Activated CD8-positive, alpha-beta T cell treated with anti-CD3 and anti-CD28 coated beads for 36 hours (primary cell): ENCODE measurements at places on chromosomes 2 and 18.
A peak's percentile ranks its signal among the peaks of the same experiment; 100 is the strongest.

- DNase-seq: no peak
Observed at GRCh38 chr2:102042196-102043081, 50.7 kb downstream of the IL1R2 start.

DNA sequence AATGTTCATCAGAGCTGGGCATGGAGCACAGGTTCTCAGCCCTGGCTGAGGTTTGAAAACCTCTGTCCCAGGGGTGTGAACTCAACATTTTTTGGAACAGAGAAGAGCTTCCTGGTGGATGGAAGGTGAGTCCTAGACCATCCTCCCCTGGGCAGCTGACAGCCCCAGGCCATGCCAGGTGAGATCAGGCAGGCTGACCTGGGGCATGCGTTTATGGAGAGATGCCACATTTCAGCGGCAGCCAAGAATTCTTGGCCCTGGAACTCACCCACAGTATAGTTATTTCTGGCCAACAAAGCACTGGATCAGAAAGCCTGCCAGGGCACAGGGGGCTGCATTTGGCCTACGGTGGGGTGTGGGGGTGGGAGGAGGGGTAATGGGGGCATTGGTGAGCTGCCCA, 83.8 kb downstream of the EDAR start:
- no peak for DNase-seq

DNA sequence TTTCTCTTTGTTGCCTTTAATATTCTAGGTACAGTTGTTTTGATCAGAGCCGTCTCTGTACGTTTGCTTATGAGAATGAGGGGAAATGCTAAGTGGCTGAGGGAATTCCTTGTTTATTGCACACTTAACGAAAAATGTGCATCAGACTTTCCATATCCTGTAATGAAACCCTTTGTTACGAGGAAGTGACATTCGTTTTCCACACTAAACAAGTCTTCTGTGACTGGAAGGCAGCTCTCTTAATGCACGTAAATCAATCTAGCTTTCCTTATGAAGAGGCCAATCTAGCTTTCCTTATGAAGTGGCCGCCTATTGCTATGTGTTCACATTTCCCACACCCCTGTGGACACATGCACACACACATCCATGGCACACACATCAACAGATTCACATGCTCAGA, 186.2 kb downstream of the SNTG2 start:
- no peak for DNase-seq

GRCh38 chr2:127413782-127414637, 4.2 kb upstream of the PROC start:
- no peak for DNase-seq

GRCh38 chr2:170965446-170966225, 36.6 kb downstream of the GORASP2 start:
- DNase-seq: no peak

DNA sequence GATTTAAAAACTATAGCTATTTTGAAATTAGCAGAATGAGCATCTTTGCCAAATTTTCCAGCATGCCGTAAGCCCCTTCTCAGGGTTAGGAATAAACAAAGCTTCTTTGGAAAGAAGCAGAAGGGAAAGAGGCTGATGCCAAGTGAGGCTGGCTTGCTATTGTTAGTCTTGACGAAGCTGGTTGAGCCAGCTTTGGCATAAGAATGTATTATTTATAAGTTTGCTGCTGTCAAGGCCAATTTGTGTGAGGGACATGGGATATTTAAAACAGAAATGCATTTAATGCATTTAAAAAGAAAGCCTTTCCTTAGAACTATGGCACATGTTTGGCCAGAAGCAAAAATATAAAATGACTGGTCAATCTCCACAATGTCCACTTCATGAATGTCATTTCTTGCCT, 52.5 kb upstream of the TTN start:
- no peak for DNase-seq

DNA sequence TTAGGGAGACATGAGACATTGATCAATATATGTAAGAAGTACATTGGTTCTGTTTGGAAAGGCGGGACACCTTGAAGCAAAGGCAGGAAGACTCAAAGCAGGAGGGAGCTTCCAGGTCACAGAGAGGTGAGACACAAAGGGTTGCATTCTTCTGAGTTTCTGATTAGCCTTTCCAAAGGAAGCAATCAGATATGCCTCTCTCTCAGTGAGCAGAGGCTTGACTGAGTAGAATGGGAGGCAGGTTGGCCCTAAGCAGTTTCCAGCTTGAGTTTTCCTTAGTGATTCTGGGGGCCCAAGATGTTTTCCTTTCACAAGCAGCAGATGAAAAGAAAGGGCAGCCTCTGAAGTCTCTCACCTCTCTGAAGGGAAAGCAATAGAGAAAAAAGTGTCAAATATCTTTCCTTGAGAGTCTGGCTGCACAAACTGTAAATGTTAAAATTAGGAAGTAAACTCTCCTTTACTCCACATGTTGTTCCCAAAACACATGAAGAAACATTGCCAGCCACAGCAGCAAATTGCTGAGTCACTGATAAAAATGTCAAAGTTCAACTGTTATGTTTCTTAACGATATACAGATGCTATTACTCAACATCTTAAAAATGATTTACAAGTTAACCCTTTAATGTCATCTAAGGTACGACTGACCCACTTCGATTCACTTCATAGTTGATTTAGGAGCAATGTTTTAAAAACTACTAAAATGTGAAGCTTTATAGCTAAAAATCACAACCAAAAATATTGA, 40.3 kb downstream of the CYB5A start:
- no peak for DNase-seq

- DNase-seq: no peak
Observed at GRCh38 chr2:6881046-6881445, 3.5 kb downstream of the RSAD2 start.

GRCh38 chr18:30094556-30094955, 948.0 kb downstream of the DSC3 start:
- DNase-seq: no peak

DNA sequence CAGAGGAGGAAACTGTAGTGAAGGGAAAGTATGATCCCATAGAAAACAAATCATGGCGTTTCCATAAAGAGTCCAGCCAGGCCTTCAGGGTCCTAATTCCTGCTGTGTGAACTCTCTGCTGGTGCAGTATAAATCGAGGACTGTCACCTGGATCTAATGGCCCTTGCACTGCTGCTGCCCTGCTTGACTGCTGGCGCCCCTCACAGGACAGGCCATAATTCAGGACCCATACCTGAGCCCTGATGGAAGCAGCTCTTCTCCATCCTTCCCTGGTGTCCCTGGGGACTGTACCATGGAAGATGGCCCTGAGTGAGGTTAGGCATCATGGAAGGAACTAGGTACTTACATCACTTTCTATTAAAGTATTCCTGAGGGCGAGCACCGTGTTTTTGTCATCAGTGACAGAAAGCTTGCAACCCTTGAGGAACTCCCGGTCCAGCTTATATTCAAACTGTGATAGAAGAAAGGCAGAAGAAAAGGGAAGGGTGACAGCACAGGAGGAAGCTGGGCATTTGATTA, 116.9 kb downstream of the RIF1 start:
- no peak for DNase-seq

DNA sequence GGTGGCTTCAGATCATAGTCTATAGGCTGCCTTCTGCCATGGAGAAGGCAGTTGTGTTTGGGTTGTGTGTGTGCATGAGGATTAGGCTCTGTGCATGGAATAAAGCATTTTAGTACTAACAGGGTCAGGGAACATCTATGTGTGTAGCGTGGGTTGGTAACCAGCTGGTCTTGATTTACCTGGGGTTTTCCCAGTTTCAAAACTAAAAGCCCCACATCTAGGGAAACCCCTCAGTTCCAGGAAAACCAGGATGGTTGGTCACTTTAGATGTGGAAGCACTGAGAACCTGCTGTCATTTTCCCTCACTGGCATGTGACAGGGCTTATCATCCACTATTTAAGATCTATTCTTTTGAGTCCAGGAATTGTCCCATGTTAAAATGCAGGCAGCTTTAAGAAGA, 116.3 kb downstream of the POLE4 start:
- DNase-seq: no peak

DNA sequence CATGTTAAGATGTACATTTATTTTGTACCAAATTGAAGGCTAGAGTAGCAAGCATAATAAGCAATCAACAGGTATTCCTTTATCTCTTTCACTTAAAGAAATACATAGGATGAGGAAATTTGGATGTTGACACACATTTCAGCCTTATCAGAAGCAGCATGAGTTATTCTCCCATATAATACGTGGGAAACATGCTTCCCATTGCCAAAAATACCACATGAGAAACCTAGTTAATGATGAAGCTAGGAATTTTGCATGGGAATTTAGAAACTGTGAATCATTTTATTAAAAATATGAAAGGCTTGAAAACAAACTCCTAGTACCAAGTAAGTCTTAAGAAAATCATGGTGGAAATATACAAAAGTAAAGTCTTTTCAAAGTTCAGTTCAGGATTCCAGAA, 751.8 kb downstream of the TSN start:
- DNase-seq: no peak

DNA sequence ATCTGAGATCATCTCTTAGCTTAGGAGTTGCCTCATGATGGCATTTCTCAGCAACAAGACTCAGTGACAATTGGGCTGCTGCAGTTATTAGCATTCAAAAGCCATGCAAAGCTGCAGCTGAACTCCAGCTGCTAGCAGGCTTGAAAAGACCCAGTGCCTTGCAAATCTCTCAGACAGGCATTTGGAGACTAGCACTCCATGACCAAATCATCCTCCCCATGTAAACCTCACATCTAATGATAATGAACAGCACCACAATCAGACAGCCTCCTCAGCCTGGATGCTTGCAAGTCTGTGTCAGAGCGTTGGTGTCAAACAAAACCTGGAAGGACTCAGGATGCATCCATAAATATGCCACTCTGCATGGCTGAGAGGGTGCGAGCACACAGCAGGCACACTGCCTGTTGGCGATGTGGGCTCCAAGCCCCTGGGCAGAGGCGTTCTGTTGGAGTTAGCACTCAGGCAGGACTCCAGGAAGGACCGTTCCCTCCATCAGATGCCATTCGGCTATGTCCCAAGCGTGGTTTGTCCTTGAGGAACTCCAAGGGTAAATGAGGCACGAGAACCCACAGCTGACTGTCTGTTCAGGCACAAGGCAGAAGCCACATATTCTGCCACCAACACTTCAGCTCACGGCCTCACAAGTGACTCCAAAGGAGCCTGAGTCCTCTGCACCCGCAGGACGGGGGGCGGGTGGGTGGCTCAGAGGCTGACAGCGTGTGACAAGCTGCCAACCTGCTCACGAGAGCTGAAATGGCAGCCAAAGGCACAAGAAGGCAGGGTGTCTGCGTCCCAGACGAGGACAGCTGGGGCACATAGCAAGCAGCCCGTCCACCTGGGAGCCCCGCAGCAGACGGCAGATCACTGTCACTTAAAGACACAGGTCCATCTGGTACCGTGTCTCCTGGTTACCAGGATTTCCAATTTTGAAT, 183.8 kb downstream of the MYT1L start:
- DNase-seq: no peak

- no peak for DNase-seq
Observed at GRCh38 chr18:38898167-38898566, 1332.6 kb upstream of the CELF4 start.

DNA sequence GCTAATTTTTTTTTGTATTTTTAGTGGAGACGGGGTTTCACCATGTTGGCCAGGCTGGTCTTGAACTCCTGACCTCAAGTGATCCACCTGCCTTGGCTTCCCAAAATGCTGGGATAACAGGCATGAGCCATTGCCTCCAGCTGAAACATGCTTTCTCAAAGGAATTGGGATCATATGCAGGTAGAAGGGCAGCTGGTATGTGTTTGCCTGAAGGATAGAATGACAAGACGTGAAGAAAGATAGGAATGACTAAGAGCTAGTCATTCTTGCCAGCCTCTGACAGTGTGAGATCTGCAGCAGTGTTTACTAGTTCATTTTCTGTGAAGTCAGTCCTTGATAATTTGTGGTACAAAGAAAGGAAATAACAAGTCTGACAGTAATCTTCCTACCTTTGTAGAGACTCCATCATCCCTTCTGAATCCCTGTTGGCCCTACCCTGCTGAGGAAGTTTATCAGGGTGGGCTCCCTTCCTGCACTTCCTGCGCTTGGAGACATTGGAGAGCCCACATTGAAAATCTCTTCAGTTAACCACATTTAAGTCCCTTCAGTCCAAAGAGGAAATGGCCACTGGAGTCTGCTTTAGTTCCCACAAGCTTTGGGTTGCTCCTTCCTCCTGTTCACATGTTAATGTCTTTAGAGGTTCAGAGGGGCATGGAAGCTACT, 14.7 kb downstream of the CFLAR start:
- peak; percentile 61 for DNase-seq

- DNase-seq: no peak
Observed at GRCh38 chr18:23377669-23378301, 75.3 kb upstream of the RIOK3 start.

DNA sequence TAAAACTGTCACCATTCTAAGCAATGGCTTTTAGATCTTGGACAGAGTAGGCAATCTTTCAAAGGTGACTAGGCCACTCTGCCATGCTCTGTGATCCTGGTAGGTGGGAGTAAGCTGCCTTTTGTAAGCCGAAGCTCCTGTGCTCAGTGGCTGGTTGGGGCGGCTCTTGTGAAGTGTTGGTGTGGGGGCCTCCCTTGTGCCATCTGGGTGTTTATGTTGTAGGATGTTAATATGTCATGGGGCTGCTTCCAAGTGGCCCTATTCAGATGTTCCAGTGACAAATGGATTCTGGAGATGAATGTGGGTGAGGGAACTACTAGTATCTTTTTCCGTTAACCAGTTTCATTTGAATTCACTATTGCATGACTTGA, 116.8 kb upstream of the SPRED2 start:
- peak; percentile 29 for DNase-seq

- no peak for DNase-seq
Observed at GRCh38 chr2:46539327-46540276, 60.2 kb downstream of the TMEM247 start.

GRCh38 chr2:71932037-71932779, 215.5 kb downstream of the CYP26B1 start:
- DNase-seq: no peak

DNA sequence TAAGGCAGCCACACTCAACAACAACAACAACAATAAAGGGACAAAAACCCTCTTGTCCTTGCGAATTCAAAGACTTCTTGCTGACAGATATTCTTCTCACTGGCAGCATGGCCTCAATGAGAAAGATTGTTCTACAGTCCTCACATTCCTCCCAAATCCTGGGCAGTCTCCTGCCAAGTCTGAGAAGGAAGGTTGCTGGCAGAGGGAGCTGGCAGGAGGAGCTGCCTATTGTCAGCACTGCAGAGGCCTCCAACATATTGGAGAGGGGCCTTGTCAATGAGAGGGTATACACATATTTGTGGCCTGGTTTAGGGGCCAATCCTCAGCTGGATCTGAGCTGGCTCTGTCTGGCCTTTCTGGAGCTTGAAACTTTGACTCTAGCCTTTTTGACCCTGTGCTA, 63.5 kb downstream of the LAMA3 start:
- no peak for DNase-seq

GRCh38 chr18:70464343-70465114, 175.7 kb downstream of the SOCS6 start:
- DNase-seq: peak; percentile 49

- DNase-seq: peak; percentile 57
Observed at GRCh38 chr2:201262718-201263117, 2.4 kb downstream of the CASP8 start.

GRCh38 chr18:70985948-70986347, 697.1 kb downstream of the SOCS6 start:
- no peak for DNase-seq

- no peak for DNase-seq
Observed at GRCh38 chr2:47054868-47055267, 100.2 kb downstream of the STPG4 start.

- peak; percentile 74 for DNase-seq
Observed at GRCh38 chr2:95345563-95346230, 48.5 kb downstream of the KCNIP3 start.
